ENCODE measurements at places on chromosomes 6 and 20.

DNA sequence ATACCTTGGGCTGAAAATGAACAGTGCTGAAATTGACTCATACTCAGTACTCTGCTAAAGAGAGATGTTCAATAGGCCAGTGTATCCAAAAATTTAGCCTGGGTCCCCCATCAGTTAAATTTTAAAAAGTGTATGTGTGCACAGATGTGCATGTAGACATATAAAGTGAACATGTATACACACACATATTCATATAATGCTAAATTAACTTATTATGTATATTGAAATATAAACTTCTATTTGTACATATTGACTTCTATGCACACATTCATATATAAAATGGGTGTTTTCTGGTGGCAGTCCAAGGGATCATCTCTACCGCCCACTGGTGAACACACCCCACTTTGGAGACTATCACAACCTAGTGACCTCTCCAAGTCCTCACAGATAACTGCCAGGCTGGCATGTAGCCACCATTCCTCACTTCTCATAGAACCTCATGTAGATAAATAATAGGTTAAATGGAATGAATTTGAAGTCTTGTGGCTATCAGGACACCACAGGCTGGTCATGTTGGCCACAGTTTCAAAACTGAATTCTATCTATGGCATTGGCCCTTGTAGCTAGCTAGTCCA, 8.8 kb downstream of the SLC22A16 start:
- no peak for DNase-seq

GRCh38 chr6:152184573-152184916, 377.1 kb downstream of the ESR1 start:
- DNase-seq, result no peak

- peak; percentile 70 for DNase-seq
Measured at GRCh38 chr20:10508468-10509251, 73.6 kb downstream of the SLX4IP start.

GRCh38 chr20:53020834-53021233, 48.7 kb downstream of the TSHZ2 start:
- no peak for DNase-seq

DNA sequence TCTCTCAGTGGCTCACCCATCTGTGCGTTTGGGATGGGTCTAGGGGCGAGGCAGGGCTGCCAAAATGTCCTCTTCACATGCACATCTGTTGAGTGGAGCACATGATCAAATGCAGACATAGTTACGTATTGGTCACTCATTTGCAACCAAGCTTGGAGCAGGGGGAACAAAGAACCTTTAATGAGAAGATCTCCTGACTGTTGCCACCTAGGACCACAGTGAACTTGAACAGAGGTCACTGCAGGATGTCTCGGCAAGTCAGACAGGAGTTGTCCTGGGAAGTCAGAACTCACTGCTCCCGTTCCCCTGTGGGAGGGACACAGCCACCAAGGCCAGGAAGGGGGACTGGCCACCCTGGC, 73.4 kb downstream of the SSR1 start:
- DNase-seq, result no peak
